ENCODE measurements at places on chromosomes 12 and 14.

DNA sequence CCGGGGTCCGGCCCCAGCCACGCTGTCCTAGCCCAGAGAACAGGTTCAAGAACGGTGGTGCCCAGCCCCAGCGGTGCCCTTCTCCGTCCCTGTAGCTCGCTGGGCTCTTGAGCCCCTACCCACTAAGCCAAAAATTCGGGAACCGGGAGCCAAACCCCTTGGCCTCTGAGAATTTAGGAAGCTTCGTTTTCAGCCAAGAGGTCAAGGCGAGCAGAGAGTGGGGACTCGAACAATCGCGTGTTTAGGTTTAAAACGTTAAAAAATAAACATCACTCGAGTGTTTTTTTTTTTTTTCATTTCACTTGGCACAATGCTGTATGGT lies 6.2 kb downstream of the SIX1 start:
- no peak for DNase-seq

GRCh38 chr14:64865109-64865508 lies 14.6 kb downstream of the SPTB start:
- DNase-seq = no peak

DNA sequence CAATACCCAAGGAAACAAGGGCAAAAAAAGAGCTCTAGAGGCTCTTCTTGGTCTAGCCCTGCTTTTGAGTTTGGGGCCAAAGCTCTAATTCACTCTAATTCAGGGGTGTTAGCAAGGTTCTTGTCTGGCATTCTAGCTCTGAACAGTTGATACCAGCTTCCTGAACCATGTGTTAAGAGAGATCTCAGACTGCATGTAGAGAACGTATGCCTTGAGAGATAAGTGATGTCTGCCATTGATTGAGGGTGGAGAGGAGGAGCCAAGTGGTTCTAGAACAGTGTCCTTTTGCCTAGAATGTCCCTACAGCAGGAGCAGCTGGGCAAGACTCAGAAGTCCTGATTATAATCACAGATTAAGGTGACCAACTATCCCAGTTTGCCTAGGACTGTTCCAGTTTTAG lies 18.2 kb upstream of the POC1B start:
- DNase-seq = no peak

DNA sequence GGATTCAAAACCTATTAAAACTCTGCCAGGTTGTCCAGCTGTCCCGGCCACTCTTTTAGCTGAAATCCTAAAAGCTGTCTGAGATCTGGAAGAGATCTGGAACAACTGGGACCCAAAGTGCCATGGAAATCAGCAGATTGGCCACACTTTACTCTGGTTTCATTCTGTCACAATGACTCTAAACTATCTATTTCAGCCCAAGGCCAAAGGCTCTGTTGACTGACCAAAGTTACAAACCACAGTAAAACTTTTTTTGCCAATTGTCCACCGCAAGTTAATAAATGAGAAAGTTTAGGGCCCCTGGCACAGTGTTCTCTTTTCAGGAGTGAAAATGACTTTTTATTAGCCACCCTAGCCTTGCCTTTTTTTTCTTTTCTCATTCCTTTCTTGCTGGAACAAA lies 113.4 kb upstream of the CPM start:
- DNase-seq = no peak

- DNase-seq = peak; percentile 53
Measured at GRCh38 chr12:124391340-124392261, 96.7 kb downstream of the RFLNA start.

All from fibroblast of skin of abdomen (primary cell).